ENCODE measurements at places on chromosomes 13 and 19. TPM values are rescaled to one million over a fixed set of nuclear protein-coding genes. Genes with fewer than 3 reads are reported as not detected.

DNA sequence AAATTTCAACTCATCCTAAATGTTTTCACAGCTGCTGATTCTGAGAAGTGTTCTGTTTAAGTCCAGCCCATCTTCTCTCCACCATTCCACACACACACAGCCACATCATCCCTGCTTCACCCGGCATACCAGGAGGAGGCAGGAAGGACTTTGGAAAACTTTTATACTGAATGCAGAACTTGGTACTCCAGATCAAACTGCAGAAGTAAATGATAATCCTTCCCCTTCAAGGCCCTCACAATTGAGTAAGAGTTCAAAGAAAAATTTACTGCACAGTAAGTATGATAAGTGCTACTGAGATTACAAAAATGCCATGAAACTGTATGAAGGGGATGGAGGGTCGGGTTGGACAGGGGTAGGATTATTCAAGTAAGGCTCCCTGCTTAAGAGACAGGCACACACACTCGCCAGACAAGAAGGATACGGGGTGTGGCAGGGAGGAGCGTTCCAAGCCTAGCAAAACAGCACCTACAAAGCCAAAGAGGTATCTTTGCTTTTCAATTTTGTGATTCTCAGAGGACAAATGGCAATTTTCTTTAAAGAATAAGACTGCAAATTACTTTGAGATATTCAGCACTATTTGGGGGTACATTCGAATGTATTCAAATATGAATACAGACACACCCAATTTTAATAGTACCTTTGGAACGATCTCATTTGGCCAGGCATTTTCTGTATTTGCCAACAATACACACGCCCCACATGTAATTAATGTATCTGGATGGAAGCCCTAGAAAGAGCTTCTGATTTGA is 2.5 kb downstream of the USP12 start:
- DNase-seq: no peak

GRCh38 chr13:76773448-76774094 is 112.6 kb downstream of the KCTD12 start:
- DNase-seq: no peak

GRCh38 chr19:58001895-58002369 is 688 bp downstream of the ZNF606 start:
- no peak for DNase-seq

ERICH4 gene
- not detected for total RNA-seq

GRCh38 chr13:66864627-66865026 is 365.5 kb downstream of the PCDH9 start:
- DNase-seq: no peak

BRCA2 gene
- 5.6 TPM for total RNA-seq

DNA sequence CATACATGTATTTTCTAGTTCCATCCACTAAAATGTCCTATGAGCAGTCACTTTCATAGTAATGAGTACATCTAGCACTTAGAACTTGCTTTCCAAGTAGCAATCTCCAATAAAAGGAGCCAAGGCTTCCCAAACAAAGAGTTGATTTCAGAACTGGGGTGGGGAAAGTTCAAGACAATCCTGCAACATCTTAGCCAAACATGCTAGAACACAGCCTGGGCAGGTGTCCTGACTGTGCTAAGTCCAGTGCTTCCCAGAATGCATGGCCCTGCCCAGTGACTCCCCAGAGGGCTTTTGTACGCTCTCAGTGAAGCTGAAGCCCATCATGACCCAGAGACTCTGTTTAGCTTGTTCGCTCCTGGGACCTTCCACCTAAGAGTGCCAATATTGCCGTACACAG is 106.7 kb upstream of the UBAC2 start:
- no peak for DNase-seq

ACP7 gene
- total RNA-seq: 17.8 TPM

DNA sequence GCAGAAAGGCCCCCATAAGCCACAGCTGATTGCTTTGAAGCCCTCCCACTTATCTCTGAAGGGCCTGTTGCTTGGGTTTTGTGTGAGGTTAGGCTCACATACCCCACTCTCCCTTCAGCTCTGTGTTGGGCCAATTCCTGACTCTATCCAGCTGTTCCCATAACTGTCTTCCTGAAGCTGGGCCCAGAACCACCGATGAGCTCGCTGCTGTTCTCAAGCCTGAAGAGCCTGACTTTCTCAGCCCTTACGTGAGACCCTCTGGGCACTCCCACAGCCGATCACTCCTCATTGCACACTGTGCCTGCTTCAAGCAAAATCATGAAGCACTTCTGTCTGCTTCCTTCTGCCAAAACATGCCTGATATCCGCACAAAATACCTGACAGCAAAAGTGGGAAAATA is 124.1 kb downstream of the CRYL1 start:
- DNase-seq: no peak

DNA sequence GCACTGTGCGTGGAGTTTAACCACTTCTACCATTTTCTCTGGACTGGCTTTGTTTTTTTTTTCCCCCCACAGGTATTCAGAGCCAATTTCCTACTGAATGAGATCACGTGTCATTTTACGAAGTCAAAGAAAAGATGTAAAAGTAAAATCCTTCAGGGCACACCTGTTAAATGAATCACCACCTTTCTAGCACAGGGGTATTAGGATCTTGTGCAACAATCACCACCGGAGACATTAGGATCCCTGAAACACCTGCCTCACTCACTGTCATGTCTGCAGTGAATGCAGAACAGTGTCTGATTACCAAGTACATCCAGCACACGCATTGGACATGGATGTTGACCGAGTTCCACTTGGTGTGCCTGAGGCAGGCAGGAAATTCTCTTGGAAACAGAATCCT is 17.2 kb downstream of the BRD4 start:
- DNase-seq: no peak

DNA sequence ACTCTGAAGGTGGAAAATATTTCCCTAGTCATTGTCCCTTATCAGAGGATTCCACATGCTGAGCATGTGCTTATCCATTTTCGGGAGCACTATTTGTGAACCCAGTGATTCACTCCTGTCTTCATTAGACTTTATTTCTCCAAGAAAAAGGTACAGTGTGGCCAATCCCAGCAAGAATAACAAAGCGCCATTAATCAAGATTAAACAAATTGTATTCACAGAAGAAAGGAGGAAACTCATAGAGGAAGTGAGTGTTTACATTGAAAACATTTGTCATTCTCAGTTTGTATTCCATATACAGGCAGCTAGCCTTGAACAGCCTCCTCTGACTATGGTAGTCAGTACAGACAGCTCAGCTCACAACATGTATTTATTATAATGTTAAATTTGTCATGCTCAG is 1669.9 kb upstream of the SPRY2 start:
- no peak for DNase-seq
